ENCODE measurements at places on chromosomes 11 and 22. TPM values are rescaled to one million over a fixed set of nuclear protein-coding genes. Genes with fewer than 3 reads are reported as not detected.
A peak's percentile ranks its signal among the peaks of the same experiment; 100 is the strongest.

- DNase-seq: no peak
Measured at GRCh38 chr11:35236667-35237003, 97.7 kb downstream of the CD44 start.

- no peak for DNase-seq
Measured at GRCh38 chr11:16895306-16895705, 118.9 kb downstream of the PLEKHA7 start.

DNA sequence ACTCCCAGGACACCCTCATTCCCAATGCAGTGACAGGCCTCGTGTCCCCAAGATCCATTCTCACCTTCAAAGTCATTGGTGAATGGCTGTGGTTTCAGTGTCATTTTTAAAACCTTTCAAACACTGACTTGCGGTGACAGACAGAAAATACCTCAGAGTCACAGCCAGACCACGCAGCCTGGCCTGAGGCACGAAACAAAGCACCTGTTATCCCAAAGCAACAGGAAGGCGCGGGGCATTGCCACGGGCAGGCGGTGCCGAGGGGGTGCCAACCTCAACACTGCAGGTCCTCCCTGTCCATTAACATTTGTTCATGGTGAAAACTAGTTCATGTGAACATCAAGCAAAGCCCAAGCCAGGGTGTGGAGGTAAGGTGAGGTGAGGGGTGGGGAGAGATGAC lies 38.2 kb downstream of the RPUSD4 start:
- no peak for DNase-seq

DNA sequence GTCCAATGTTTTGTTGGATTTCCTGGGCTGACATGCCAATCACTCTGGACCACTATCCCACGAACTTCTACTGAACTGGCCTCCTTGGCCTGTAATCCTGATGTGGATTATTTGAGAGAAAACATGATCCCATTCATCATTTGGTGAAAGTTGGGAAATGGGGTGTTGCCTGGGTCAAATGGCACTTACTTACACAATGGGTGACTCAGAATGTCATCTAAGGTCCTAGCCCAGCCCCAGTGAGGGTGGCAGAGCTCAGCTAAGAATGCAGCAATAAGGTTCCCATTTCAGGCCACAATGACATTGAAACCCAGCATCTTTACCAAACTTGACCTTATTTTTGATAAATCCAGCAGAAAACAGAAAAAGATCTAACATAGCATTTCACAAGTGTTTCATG lies 8.0 kb upstream of the DSCAML1 start:
- no peak for DNase-seq

DNA sequence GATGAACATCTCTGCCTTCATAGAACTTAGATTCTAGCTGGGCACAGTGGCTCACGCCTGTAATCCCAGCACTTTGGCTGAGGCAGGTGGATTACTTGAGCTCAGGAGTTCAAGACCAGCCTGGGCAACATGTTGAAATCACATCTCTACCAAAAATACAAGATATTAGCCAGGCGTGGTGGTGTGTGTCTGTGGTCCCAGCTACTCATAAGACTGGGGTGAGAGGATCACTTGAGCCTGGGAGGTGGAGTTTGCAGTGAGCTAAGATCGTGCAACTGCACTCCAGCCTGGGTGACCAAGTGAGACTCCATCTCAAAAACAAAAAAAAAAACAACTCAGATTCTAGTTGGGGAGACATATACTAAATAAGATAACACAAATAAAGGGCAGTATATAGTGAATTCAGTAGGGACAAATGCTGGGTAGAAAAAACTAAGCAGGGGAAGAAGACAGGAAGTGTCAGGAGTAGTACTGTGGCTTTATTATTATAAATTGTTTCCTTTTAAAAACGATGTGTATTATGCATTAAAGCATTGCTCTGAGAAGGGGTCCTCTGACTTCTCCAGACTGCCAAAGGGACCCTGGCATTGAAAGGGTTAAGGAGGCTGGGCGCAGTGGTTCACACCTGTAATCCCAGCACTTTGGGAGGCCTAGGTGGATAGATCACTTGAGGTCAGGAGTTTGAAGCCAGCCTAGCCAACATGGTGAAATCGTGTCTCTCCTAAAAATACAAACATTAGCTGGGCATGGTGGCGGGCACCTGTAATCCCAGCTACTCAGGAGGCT lies 46.7 kb downstream of the PACS1 start:
- DNase-seq: no peak

- DNase-seq: no peak
Measured at GRCh38 chr11:8788616-8789015, 106.0 kb downstream of the RPL27A start.

DNA sequence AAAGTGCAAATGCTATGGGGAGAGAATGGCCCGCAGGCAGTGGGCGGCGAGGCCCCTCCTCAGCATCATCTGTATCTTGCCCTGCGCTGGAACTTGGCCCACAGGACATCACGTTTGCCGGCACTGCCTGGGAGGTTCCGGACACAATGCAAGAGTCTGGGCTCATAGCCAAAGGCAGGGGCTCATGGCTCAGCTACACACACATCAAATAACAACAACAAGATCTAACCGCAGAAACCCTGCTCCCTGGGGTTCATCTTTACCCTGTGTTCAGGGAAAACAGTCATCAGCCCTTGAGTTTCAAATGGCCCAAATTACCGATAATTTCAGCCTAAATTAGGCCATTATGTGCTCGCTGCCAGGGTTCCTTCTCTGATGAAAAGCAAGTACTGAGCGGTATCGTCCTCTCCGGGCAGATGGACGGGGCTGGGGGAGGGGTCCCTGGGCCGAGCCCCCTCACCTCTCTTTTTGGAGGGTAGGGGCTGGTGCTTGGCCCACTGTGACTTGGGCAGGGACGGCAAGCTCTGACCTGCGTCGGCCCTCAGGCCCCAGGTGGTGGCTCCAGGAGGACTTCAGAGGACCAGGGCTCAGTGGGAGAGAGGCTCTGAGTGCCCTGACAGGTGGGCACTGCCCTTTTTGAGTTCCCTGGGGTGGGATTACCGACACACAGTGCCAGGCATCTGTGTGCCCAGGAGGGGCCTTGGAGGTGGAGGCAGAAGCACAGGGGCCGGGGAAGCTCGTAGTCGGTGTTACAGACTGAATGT lies 25.0 kb upstream of the GAL start:
- peak; percentile 90 for DNase-seq

GRCh38 chr11:46743693-46744339 lies 24.8 kb downstream of the F2 start:
- DNase-seq: no peak

DNA sequence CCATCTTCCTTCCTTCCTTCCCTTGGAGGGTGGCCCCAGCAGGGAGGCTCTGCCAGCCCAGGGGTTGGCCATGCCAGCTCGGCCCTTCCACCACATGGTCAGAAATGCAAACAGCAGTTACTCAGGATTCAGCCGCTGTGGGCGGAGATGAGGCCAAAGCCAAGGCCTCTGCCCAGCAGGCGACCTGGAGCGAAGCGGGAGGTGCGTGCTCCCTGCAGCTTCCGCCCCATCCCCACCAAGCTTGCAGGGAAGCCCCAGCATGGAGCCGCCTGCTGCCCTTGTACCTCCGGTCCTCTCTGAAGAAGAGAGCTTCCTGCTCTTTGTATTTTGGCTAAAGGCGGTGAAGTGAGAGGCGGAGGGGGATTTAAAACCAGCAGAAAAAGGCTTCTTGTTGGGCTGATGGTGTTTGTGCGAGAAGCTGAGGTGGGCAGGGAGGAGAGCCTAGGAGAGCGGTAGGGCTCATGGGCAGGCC lies 50.4 kb downstream of the ANO1 start:
- no peak for DNase-seq

GRCh38 chr11:35127619-35128018 lies 11.4 kb upstream of the CD44 start:
- no peak for DNase-seq

DNA sequence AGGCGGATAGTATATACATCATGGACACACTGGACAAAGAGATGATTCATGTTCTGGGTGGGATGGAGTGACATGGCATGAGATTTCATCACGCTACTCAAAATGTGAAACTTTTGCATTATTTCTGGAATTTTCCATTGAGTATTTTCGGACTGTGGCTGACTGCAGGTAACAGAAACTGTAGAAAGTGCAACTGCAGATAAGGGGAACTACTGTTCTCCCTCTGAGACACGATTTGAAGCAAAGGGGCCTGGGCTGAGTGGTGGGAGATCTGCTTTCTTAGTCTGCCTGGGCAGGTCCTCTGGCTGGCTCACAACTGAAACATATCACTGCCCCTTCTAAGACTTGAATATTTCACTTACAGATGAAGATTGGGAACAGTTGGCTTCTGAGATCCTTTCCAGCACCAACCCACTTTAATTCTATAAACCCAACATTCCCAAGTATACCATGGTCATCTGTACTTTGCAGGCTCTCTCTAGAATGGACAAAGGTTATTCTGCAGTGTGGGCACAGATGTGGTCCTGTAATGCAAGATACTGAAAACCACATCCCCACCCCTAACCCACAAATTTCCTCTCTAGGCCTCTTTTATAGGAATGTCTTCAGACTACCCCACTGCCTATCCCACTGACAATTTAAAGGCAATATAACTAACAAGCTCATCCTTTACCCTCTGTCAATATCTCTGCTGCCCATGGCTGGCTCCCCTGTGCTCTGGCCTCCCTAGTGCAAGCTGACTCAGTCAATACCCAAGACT lies 121.1 kb downstream of the KCNC1 start:
- DNase-seq: no peak

GRCh38 chr22:45237065-45237990 lies 3.4 kb downstream of the KIAA0930 start:
- DNase-seq: no peak

DNA sequence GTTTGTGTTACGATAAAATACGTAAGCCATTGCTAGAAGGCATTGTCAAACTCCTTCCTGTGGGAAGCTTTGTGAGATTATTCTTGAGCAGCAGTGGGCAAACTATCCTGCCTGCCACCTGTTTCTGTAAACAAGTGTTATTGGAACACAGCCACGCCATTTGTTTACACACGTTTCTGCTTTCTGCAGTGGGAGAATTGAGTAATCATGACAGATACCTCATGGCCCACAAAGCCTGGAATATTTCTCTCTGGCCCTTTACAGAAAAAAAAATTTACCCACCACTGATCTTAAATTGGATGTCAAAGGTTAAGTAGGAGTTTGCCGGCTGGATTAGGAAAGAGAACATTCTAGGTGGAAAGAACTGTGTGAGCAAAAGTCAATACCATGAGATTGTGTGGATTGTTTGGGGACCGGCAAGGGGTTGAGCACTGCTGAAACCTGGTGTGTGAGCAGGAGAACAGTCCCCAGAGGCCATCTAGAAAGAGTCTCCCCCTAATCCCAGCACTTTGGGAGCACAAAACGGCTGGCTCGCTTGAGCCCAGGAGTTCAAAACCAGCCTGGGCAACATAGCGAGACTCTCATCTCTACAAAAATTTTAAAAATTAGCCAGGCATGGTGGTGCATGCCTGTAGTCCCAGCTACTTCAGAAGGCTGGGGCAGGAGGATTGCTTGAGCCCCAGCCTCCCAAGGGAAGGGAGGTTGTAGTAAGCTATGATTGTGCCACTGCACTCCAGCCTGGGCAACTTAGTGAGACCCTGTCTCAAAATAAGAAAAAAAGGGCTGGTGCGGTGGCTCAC lies 6.0 kb upstream of the PLA2G6 start:
- no peak for DNase-seq

DNA sequence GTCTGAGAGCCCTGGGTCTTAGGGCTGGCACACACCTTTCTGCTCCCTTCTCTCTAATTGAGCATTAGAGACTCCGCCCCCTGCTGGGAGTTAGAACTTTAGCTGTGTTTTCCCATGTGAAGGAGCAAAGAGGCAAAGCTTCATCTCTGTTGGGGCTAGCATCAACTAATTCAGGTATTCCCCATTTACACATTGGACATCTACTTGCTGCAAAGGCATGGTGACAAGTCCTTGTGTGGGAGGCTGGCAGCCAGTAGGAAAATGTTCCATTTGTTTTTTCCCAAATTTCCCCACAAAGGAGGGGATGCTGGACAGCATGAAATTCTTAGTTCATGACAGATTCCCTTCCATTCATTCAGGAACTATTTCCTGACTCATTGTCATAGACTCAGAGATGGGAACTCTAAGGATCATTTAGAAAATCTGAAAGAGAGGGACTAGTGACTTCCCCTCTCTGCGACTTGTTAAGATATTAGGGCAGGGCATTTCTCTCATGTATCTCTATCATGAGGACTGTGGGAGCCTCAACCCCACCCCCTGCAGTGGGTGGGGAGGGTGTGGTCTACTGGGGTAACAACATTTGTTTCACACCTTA lies 3.6 kb downstream of the CD44 start:
- no peak for DNase-seq

Gene SPTY2D1
- 25.2 TPM for polyA plus RNA-seq

Gene LAYN
- polyA plus RNA-seq: 40.6 TPM

Gene ADAMTS8
- polyA plus RNA-seq: 0.51 TPM

Gene MFNG
- 7.1 TPM for polyA plus RNA-seq

Gene OR2AT4
- 0.02 TPM for polyA plus RNA-seq

Gene MACROD1
- 21.1 TPM for polyA plus RNA-seq

Gene BEST1
- polyA plus RNA-seq: 4.0 TPM

Gene F2
- 0.10 TPM for polyA plus RNA-seq

Gene DNHD1
- polyA plus RNA-seq: 4.0 TPM

Gene TMEM86A
- 11.5 TPM for polyA plus RNA-seq

All from ovary (tissue), 10 donors.